ENCODE measurements at places on chromosomes 7 and 10.

DNA sequence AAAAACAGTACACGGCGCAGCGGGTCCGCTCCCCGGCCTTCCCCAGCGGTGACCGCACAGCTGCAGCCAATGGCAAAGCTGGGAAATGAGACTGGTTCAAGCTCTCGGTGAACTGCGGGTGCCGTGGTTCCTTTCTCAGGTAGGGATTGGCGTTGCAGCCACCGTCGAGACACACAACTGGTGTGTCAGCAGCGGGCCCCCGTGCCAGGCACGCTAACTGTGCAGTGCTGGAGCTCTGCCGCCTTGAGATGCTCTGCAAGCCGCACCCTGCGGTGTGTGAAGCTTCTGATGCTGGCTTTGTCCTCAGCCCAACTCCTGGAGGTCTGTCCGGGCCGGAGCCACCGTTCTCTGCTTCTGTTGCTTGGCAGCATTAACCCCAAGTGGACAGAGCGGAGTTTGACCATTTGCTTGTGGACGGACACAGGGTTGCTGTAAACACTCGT, 20.6 kb upstream of the NKX6-2 start:
- DNase-seq = no peak

DNA sequence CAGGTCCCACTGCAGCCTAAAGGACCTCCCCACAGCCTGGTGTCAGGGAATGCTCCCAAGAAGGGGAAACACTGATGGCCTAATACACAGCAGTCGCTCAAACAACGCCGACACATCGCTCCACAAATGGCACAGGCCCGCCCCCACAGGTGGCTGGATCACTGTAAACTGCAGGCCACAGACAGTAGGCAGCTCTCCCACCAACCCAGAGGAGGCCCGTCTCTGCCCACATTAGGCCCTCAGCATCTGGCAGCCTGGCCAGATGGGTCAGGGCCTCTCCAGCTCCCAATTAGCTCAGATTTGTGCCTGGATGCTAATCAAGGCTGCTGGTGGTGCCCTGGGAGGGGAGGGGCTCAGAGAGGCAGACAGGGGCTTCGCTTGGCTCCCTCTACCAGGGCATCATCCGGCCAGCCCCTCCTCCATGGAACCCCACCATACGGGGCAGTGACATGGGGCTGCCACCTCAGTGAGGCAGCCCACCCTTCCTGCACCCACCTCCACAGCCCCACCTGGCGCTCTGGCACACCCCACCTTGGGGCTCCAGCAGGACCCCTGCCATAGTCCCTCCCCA, 42.7 kb downstream of the CAMK2B start:
- DNase-seq = no peak

DNA sequence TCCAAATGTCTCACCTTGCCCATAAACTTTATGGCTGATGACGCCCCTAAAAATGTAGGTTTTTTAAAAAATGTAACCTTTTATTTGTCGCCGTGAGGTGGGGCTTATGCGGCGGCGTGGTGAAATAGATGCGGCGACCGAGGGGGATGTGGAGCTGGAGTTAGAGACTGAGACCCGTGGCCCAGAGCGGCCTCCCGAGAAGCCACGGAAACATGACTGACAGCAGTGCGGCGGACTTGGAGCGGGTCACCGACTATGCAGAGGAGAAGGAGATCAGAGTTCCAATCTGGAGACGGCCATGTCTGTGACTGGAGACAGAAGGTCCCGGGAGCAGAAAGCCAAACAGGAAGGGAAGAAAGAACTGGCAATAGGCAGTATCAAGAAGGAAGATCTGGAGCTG, 46.5 kb downstream of the C7orf33 start:
- no peak for DNase-seq

DNA sequence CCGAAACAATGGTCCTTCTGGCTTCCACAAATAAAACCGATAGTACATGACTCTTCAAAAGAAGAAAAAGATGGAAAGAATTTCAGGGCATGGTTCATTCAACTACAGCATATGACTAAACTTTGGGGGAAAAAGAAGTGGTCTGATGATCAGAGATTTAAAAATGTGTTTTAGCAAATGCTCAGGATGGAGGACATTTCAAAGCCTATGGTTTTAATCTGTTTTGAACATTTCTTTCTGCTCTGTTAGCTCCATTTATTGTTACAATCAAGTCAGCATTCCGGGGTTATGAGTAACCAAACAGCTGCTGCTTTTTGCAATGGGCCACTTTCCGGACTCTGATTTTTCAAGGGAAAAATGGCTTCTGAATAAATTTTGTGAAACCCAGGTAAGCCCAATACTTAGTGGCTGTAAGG, 142.4 kb downstream of the CUBN start:
- DNase-seq = no peak

Measured in cerebellar nuclear complex (tissue), 1 donor.